AG09319 (cell line): ENCODE measurements at places on chromosomes 7 and 10.

DNA sequence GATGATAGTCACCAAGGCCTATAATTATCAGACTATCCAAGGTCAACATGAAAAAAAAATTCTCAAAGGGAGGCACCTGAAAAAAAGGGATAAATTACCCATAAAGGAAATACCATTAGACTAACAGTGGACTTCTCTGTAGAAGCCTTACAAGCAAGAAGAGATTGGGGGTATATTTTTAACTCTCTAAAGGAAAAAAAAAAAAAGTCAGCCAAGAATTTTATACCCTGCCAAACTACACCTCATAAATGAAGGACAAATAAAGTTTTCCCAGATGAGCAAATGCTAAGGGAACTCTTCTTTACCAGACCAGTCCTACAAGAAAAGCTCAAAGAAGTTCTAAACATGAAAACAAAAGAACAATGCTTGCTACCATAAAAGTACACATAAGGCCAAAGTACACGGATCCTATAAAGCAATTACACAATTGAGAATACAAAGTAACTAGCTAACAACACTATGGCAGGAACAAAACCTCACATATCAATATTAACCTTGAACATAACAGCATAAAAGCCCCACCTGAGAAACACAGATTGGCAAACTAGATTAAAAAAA lies 263.1 kb downstream of the RNLS start:
- no peak for DNase-seq

DNA sequence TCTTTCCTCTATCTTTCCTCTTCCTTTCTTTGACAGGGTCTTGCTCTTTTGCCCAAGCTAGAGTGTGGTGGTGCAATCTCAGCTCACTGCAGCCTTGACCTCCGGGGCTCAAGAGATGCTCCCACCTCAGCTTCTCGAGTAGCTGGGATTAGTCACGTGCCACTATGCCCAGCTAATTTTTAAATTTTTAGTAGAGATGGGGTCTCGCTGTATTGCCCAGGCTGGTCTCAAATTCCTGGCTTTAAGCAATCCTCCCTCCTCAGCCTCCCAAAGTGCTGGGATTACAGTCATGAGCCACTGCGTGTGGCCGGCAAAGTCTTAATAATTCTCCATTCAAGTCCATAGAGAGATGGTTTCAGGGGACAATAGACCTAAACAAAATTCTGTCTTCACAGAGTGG lies 40.2 kb downstream of the COL26A1 start:
- no peak for DNase-seq

- DNase-seq, result no peak
Observed at GRCh38 chr10:101828766-101829551, 10.7 kb upstream of the OGA start.

DNA sequence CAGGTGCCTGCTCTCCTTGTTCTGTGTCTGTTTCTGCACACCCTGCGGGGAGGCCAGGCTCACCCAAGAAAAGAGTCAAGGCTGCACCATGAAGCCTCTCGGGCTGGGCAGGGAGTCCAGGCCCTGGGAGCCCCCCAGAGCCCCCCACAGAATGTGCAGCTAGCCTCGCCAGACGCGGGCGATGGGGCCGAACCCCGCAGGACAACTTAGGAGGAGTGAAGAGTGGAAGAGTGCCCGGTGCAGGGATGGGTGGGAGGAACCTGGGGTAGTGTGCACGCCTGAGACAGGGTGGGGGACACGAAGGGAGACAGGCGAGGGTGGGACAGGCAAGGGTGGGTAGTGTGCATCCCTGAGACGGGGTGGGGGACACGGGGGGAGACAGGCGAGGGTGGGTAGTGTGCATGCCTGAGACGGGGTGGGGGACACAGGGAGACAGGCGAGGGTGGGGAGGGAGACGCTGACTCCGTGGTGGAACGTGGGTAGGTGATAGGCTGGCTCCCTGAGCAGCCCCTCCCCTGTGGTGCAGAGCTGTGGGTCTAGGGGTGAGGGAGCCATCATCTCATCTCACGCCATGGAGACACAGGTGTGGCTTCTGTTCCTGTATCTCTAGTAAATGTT lies 615.4 kb downstream of the DNAJB6 start:
- DNase-seq, result no peak

DNA sequence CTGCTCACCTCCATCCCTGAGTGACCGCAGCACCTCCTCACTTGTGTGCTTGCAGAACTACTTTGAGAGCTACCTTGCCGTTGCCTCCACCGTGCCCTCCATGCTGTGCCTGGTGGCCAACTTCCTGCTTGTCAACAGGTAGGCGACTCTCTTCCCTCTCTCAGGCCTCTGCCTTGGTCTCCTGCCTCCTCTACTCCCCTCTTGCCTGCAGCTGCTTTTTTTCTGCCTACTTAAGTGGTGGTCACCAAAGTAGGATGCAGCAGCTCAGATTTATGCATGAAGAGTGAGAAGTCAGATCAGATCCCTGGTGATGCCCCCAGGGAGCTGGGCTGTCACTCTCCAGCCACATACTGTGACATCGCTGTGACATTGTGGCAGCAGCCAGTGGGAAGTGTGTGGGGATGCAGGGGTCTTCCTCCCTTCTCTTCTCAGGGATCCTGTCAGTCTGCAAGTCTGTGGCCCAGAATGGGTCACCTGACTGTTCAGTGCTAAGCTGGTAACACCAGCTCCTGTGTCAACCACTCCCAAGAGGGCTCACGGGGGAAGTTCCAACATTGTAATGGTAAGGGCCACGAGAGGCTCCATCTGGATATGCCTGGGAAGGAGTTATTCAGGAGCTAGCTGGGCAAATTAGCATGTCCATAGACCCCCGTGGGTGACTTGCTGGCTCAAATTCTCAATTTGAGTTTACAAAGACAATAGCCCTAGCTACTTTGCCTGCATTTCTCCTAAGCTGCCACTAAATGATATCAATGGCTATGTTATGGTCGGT lies 25.3 kb downstream of the SLC29A3 start:
- DNase-seq, result no peak
